Activated naive CD4-positive, alpha-beta T cell (primary cell): ENCODE measurements at places on chromosomes 12 and 14.

- no peak for DNase-seq
Observed at GRCh38 chr12:15688838-15689625, 100.2 kb downstream of the EPS8 start.

DNA sequence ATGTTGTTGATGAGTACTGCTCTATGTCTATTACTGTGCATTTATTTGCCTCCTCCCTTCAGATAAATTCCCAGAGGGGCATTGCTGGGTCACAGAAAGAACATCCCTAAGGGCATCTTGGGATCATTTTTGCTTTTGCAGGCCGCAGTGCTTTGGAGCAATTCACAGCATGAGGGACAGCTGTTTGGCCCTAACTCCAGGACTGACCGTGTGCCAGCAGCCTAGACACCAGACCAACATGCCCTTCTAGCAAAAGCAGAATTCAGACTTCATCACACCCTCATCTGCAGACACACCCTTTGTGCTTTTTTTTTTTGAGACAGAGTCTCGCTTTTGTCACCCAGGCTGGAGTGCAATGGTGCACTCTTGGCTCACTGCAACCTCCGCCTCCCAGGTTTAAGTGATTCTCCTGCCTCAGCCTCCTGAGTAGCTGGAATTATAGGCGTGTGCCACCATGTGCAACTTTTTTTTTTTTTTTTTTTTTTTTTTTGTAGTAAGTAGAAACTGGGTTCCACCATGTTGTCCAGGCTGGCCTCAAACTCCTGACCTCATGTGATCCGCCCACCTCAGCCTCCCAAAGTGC, 31.0 kb downstream of the RNF34 start:
- no peak for DNase-seq

- no peak for DNase-seq
Observed at GRCh38 chr12:56521209-56521589, 421 bp upstream of the RBMS2 start.

DNA sequence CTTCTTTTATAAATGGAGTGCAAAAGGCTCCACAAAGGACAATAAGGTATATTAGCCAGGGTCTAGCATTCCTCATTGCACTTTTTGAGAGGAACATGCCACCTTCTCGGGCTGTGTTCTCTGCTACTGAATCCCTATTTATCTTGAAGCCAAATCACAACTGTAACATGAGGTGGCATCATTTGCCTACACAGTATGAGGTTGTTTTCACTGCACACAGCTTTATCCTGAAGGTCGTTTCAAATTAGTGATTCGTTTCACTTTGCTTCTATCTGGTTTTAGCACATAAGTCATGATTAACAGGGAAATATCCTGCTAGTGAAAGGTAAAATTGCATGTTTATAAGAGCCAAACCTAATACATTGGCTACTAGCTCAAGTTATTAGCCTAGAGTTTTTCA, 153.8 kb downstream of the SLC35F4 start:
- DNase-seq: no peak

- no peak for DNase-seq
Observed at GRCh38 chr12:122825773-122826724, 9.2 kb upstream of the HIP1R start.

GRCh38 chr12:130596241-130596640, 119.9 kb downstream of the RIMBP2 start:
- DNase-seq: no peak

DNA sequence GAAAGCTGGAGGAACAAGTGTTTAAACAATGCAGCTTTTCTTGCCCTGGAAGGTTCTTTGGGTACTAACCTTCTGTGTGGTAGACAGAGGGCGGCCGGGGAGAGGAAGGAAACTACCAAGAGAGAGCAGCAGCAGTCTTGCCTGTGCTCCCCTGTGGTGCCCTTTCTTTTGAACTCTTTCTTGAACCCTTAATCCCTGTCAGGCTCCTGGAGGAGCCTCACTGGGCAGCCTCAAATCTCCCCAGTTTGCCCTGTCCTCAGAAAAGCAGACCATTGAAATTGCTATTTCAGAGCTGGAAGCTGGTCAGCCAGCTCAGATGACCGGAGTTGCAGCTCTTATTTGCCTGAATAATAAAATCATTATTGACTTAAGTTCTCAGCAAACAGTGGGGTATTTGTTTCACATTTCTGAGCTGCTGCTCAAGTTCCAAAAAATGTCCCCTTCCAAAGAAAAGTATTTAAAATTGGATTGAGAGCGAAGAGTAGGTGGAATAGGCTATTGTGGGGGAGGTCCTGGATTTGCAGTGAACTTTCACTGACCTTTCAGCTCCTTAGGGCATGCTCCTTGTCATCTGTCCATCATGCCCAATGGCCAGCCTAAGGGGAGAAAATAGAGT, 42.1 kb upstream of the RNASE3 start:
- no peak for DNase-seq
